ENCODE measurements at places on chromosomes 16 and 17.

DNA sequence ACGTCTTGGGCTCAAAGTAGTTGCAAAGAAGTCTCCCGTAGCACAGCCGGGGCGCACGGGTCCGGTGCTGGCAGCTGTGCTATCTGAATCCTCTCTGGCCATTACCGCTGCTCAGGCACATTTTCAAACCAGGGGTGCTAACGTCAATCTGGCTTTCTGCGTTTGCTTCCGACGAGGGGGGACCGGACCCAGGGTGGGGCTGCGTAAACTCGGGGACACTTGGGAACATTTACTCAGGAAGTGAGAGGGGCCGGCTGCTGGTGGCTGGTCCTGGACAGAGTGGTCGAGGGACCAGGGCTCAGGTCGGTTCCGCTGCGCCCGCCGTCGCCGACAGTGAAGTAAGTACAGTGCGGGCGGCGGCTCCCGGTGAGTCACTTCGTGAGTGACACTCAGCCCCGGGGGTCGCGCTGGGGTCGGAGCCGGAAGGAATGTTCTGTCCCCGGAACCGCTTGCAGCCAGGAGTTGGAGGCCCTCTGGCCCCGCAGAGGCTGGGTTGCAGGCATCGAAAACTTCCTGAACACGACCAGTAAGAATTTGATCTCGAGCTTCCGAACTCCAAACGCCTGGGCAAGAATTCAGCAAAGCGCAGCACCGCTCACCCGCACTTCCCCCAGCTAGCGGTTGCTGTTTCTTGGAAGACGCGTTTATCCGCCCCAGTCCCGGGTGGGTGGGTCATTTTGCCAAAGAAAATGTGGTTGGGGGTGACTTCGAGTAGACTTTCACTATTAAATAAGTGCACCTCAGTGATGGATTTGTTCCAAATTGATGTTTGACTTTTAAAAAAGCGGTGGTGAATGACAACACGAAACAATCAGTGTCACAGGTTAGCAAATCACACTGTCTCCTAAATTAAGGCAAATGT is 1.4 kb upstream of the HS3ST3B1 start:
- peak; percentile 45 for DNase-seq

- DNase-seq, result no peak
These were observed 8.3 kb downstream of the AXIN2 start for GRCh38 chr17:65553009-65553645.

DNA sequence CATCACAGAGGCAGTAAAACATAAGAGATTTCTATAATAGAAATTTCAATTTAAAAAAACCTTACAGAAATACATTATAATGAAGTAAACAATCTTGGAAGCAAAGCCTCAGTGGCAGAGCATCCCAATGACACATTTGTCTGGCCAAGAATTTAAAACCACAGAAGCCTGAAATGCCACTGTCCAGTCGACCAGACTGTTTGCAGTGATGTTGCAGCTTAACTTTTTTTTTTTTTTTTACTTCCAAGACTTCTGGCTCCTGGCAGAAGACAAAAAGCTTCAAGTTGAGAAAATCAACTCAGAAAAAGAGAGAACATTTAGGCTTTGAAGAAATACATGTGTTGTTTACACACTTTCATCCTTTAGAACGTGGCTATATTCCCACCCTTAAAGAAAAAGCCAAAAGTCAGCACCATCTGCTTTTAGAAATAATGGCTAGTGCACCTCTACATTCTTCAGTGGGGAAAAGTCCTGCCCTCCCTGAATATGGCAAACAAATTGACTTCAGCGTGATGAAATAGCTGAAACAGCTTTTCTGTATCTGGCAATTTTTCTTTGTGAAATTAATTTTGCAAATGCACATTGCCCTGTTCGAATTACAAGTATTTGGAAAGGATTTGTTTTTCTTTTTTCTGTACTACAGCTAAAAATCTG is 205.5 kb upstream of the MON1B start:
- DNase-seq, result no peak

DNA sequence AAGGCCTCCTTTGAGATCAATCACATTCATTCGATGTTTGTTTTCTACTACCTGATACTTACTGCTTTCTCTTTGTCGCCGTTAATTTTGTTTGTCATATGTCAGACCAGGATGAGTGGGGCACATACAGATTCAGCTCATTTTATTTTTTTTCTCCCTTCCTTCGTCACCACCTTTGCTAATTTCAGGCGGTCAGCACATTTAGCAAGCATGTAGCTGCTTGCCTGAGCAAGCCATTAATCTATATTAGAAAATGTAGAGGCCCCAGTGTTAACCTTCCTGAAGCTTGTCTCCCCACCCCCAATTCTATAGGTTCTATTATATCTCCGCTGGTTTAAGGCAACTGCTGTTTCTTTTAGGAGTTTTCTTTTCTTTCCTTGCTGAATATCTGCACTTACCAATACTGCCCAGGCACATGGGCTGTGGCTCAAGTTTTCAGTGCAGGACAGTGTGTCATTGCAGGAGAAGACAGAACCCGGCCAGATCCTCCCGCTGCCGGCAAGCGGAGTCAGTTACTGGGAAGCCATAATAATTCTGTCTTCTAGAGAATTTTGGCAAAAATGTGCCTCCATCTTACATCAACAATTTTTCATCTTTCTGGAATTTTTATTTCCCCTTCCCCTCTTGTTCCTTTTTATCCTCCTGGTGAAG is 714.3 kb downstream of the WWOX start:
- DNase-seq, result no peak

DNA sequence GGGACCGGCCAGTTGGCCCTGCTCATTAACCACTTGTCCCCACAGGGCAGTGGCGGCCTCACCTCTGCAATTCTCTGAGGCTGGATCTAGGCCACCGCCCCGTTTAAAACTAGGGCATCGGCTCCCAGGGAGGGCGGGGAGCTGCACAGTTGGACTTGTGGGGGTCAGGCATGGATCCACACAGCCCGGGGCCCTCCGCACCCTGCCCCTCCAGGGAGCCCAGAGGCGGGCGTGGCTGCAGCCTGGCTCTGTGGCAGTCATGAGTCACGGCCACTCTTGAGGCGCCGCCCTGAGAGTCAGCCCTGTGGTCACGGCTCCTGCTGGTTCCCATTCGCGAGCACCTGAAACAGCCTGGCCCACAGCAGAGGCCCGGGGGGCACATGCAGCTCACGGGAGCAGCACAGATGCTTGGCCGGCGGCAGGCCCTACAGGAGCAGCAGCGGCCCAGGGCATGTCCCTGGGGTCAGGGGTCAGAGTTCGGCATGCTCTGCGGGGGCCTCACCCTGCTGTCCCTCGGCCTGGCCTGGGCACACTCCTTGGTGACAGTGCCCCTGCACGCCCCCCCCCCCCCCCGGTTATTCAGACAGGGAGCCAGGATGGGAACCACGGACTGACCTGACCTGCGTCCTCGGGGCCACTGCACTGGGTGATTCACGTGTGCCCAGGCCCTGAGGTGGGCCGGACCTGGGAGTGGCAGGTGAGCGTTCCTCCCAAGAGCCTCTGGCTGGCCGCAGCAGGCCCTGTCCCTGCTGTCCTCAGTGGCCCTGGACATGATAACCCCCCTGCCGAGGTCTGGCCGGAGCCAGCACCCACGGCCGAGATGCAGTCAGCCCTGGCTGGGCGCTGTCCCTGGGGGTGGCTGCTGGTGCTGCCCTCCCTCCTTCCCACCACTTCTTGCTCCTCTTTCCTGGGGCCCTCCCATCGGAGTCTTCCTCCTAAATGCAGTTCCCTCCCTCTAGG is 8.2 kb downstream of the CAPN15 start:
- no peak for DNase-seq

DNA sequence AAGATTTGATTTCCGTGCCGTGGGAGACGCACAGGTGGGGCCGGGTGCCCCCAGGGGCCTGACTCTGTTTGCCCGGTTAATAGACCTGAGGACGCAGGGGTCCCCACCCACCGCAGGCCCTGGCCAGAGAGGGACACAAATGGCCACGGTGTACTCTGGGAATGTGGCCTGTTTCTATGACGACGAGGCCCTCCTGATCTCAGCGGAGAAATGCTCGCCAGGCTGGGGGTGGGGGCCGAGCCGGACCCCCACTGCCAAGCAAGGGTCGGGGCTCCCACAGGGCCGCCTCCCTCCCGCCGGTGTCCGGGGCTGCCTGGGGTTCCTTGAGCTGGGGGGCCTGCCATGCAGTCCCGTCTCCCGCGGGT is 24.5 kb upstream of the C1QTNF8 start:
- DNase-seq, result no peak

DNA sequence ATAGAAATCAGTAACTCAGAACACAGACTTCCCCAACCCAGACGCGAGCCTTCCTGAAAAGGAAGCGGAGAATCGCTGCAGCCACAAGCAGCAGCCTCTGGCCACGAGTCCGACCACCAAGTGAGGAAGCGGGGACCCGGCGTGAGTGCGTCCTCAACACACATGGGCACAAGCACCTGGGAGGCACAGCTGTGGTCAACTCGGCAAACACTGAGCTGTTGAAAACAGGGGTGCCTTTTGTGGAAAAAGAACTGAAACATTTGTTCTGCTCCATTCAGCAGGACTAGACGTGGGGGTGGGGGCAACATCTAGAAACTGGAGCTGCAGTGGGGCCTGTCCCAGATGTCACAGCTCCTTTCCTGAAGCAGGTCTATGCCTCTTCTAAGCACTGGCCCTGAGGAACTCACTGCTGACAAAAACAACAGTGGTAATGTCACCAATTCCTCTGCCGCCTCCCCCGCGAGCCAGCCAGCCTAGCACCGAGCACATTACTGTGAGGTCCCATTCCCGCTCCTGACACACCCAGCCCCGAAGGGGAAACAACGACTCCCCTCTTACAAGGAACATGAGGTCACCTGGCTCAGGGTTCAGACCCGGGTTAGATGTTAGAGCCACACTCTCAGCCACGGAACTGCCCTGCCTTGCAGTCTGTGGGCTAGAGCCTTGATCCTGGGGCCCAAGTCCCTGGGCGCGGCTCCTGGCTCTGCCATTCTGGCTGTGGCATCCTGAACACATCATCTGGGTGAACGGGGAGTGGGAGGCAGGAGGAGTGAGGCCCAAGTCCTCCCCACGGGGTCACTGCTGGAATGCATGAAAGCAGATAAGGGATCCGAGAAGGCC is 29.0 kb downstream of the KDM8 start:
- DNase-seq, result peak; percentile 67

- peak; percentile 74 for DNase-seq
These were observed 4.5 kb upstream of the UNC13D start for GRCh38 chr17:75848523-75849278.

- no peak for DNase-seq
These were observed 12.4 kb upstream of the P2RX5 start for GRCh38 chr17:3708366-3708765.

GRCh38 chr16:84680165-84680842 is 19.5 kb upstream of the USP10 start:
- no peak for DNase-seq

DNA sequence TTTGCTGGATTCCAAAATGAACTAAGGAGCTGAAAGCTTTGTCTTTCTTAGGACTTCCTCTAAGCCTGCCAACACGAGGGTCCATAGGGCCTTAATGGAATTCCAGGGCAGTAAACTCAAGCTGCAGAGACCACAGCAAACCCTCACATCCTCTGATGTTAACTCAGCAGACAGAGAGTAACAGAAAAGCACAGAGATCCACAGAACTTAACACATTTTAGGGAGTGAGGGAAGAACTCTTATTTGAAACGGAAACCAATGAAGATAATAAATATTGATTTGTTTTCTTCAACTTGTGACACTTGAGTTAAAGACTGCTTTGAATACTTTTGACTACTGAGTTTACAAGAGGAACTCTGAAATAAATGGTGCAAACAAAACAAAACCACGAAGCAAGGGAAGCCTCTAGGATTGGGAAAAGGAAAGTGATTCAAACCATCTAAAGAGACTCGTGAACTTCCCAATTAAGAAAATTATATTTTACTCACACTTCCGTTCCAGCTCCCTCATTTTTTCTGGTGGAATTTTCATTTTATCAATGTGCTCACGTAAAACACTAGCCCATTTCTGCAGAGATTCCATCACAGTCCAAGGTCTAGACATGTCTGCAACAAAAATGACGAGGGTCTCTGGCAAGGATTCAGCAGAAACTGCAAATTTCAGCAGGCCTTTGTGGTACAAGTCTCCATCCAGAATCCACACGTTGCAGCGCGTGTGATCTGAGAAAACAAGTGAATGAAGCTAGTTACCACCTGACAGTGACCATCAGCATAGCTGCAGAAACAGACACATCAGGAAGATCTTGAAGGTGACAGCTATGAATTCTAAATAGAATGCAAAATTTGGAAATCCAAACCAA is 9.2 kb downstream of the DYNC1LI2 start:
- DNase-seq, result no peak

DNA sequence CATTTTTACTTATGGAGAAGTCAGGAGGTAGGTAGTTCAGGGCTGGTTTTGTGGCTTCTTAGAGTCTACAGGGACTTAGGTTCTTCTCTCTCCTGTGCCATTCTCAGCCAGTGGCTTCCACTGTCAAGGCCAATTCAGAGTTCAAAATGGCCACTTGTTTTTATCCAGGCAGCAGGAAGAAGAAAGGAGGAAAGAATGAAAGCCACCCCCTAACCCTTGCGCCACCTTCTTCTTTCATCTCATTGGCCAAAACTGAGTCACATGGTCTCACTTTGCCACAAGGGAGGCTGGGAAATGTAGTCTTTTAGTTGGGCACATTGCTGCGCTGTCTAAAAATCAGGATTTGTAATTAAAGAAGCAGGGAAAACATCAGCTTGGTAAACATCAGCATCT is 60.8 kb upstream of the MED9 start:
- no peak for DNase-seq

DNA sequence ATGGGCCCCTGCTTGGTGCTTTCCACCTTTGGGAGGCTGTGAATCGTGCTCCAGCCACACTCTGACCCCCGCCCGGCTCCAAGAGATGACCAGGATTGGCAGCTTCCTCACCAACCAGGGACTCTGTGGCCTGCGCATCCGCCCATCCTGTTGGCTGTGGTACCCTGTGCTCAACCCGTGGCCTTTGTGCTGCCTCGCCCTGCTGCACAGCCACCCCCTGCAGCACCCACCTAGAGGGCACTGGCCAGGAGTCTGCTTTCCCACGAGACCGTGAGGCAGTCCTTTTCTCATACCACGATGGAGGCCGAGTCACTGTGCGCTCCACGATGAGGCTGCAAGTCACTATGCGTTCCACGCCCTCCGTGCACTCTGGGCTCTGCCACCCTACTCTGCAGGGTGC is 19.4 kb downstream of the NME3 start:
- no peak for DNase-seq
